ENCODE measurements at places on chromosomes 2 and 18.
A peak's percentile ranks its signal among the peaks of the same experiment; 100 is the strongest.

DNA sequence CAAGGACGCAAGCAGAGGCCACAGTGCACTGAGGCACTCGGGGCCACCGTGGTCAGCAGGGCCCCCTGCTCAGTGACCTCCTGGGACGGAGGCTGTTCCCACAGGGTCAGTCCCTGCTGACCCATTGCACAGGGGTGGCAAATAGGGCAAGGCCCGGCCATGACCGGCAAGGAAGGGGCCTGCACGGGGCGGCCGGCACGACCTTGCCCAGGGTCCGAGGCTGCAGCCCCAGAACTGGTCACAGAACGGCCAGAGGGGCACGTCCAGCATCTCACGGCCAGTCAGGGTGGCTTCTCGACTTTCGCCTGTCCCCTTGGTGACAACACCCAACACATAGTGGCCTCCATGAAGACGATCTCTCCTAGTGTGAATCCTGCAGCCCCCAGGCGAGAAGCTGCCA lies 27.6 kb upstream of the OTOS start:
- no peak for DNase-seq

DNA sequence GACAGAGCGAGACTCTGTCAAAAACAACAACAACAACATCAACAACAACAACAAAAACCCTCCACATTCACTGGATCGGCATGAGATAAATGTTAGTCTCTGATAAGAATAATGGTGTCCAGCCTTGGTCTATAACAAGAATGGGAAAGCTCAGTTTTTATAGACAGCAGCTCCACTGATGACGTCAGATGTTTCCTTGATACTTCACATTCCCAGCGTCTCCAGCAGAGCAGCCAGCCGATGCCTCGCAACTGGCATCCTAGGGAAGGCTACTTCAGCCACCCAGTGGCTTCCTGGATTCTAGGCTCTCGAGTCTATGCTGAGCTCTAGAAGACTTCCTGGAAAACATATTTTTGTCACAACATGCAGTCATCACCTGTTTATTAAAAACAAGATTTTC lies 271.4 kb upstream of the SMIM21 start:
- no peak for DNase-seq

GRCh38 chr2:118470297-118470696 lies 377.2 kb downstream of the EN1 start:
- DNase-seq, result no peak

GRCh38 chr2:182716650-182716979 lies 558 bp downstream of the DNAJC10 start:
- no peak for DNase-seq

DNA sequence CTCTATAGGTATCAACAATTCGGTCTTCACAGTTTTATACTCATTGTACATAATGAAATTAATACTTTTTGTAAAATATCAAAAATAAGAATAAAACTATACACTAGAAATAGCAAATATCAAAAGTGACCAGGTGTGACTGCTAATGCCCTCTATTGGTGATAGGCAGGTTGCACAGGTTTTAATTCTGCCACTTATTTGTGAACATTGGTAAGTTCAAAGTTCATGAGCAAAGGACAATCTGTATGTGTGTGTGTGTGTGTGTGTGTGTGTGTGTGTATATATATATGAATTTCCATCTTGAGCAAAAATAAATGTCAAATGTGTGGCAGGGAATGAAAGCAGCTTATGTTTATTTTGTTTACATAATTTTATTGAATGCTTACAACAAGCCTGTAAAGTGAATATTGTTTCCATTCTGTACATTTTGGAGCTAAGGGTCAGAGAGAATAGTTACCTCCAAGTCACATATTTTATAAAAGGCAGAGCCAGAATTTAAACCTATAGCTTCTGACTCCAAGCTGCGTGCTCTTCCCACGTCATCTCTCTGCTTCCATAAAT lies 537.4 kb downstream of the CPS1 start:
- no peak for DNase-seq

DNA sequence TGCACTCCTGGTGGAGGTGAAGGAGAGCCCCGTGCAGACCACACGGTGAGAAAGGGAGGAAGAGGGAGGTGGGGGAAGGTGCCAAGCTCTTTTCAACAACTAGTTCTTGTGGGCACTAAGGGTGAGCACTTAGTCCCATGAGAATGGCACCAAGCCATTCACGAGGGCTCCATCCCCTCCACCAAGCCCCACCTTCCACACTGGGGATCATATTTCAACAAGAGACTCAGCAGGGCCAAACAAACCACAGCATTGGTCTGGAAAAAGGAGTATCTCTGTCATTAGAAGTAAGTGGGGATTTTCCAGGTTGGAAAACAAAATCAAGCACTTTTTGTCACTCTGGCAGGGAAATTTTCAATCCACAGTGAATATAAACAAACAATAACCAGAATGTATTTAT lies 38.4 kb downstream of the ZAP70 start:
- no peak for DNase-seq

GRCh38 chr2:45102579-45103117 lies 93.4 kb upstream of the SIX2 start:
- DNase-seq, result no peak

- DNase-seq, result no peak
Measured at GRCh38 chr2:45241061-45241561, 231.9 kb upstream of the SIX2 start.

GRCh38 chr2:38065502-38066135 lies 10.3 kb downstream of the CYP1B1 start:
- no peak for DNase-seq

- no peak for DNase-seq
Measured at GRCh38 chr18:48440924-48441323, 31.7 kb upstream of the ZBTB7C start.

DNA sequence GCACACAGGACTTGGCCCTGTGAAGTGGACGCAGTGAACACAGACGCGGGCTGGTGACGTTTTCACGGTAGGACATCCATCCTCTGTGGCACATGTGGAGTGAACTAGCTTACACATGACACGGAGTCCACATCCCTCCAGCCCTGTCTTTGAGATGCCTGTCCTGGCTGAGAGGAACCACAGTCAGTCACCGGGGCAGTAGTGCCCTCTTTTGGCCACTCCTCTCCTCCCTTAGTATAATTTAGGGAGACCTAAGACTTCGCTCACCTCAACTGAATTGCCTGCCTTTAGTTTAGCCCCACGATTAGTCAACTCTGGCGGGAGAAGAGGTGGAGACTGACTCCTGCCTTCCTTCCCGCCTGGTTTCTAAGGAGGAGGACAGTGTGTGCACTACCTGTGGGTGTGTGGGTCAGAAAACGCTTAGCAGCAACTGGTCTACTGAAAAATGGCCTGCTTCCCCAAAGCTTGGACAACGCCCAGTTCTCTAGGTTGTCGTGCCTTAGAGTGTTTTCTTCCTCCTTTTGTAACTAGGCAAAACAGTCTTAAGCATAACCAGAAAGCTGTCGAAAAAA lies 70.6 kb downstream of the MBP start:
- DNase-seq, result no peak

DNA sequence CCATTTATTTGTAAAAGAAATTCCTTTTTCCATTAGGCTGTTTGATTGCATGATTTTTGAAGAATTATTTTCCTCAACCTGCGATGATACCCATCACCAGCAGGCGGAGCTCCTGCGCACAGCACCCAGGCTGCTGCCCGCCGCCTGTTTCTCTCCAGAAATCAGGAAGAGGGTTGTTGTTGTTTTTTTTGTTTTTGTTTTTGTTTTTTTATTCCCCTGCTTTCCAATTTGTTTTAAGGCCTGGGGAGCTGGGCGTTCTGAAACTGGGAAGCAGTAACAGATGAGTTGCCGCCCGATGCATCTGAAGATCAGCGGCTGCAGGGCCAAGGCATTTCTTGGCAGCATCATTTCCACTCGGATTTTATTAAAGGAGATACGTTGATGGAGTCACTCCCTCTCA lies 132.1 kb downstream of the MBP start:
- peak; percentile 52 for DNase-seq

DNA sequence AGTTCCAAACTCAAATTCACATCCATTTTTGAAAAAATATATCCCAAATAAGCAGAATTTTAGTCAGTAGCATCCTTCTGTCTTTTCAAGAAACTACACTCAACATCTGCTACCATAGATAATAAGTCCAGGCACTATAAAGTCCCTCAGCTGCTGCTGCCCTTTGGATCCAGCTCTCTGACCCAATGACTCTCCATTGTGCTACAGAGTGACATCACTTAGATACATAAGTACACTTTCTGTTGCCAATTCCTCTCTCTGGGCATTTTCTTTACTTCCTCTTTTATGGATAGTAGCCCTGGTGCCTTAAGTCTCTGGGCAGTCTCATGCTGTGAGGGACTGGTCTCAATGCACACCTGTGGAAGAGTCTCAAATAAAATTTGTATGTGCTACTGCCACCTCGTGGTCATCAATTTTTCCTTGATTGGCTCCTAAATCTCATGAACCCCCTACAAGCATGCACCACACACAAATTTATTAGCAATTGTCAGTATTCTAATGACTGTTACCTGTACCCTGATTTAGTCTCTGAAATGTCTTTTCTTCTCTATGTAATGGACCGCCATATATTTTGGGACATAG lies 219.2 kb downstream of the LRP1B start:
- no peak for DNase-seq

GRCh38 chr18:22556222-22557167 lies 138.8 kb upstream of the CTAGE1 start:
- no peak for DNase-seq

GRCh38 chr2:127887776-127888130 lies 2.0 kb upstream of the AMMECR1L start:
- no peak for DNase-seq

- no peak for DNase-seq
Measured at GRCh38 chr2:163812926-163813520, 77.2 kb upstream of the FIGN start.

- DNase-seq, result no peak
Measured at GRCh38 chr18:13259701-13260100, 41.1 kb downstream of the LDLRAD4 start.

GRCh38 chr2:190469771-190470170 lies 61.6 kb downstream of the MFSD6 start:
- DNase-seq, result no peak

- no peak for DNase-seq
Measured at GRCh38 chr2:145729993-145730770, 1210.3 kb upstream of the ZEB2 start.

DNA sequence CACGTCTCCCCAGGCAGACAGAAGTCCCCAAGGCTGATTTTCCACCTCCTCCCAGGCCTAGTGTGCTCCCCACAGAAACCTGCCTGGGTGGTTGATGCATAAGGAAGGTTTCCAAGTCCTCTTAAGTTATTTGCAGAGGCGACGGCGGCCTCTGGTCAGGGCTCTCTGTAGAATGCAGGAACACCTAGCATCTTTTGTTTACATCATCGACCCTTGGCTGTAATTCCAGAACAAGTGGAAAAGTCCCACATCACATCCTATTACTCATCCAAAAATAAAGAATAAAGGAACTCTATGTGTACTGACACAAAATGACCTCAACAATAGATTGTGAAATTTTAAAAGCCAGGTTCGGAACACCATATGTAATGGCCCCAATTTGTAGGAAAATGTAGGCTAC lies 211.1 kb downstream of the ALPK2 start:
- DNase-seq, result no peak

GRCh38 chr2:72731116-72731515 lies 94.7 kb downstream of the EXOC6B start:
- no peak for DNase-seq

GRCh38 chr2:161913865-161914264 lies 160.2 kb downstream of the DPP4 start:
- DNase-seq, result no peak

DNA sequence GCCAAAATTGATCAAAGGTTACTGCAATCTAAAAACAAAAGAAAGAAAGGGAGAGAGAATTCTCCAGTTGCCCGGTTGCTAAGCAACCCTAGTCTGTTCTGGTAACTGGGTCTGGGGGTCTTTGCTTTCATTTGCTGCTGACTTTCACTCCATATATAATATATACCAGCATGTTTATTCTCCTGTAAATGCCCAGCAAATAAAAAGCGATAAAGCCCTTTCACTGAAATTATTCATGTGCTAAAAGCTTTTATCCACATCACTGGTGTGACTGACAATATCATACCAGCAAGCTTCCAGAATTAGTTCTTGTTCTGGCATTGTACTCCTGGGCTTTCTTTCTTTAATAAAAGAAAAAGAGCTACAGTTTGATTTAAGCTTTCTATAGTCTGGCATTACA lies 75.5 kb upstream of the ST8SIA3 start:
- DNase-seq, result no peak

- DNase-seq, result no peak
Measured at GRCh38 chr18:77164026-77164425, 31.4 kb upstream of the MBP start.

GRCh38 chr18:56248610-56249235 lies 389.7 kb downstream of the TXNL1 start:
- DNase-seq, result no peak

DNA sequence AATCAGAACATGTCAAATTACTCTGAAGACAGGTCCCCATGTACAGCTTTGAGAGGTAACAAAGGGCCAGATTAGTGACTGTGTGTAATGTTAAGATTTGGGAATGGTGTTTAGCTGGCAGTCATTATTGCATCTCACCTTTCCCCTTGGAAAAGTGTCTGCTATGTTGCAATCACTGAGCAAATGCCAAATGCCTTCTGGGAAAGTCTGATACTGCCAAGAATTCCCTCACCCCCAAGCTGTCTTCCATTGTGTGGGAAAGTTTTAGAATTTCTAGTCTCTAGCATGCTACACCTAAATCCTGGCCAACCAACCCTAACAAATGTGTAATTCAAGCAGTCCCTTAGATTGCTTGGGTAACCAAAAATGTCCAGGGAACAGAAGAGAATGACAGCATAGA lies 13.6 kb upstream of the PELI1 start:
- DNase-seq, result no peak

Data from stimulated activated CD4-positive, alpha-beta T cell treated with anti-CD3 and anti-CD28 coated beads, Interleukin-4, amount 100 ng/mL, for 4 hours (primary cell).